ENCODE measurements at places on chromosomes 1 and 21.

- DNase-seq = no peak
Measured at GRCh38 chr1:233496993-233497392, 116.9 kb upstream of the KCNK1 start.

DNA sequence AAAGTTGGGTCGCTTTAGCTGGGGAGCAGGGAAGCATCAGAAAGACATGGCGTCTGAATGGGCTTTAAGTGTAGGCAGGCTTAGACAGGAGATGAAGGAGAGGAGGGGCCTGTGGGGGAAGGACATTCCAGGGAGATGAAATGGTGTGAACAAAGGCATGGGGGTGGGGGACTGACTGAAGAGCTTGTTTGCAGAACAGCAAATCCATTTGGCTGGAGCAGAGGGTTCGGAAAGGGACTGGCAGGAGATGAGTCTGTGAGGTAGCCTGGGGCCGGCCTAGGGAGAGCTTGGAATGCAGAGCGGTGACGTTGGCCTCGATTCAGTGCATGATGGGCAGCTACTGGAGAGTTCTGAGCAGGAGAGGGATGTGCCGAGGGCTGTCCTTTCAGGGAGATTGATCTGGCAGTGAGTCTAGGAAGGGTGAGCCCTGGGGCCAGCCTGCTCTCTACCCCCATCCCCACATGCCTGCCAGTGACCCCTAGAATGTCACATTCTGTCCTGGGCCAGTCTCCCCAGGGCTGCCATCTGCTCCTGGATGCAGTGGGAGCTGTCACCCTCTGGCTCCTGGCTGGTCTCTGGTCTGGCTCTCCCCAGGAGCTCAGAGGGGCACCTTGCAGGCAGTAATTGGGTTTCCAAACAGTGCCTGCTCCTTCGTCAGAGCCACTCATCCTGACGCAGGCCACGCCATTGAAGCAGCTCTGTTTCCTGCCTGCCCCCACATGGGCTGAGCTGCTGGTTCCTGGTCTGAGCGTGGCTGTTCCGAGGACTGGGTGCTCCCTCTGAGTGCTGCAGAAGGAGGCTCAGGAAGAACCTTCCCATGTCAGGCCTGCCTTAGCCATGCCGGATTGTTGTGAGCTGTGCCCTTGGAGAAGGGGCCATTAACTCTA is 22.3 kb upstream of the TMEM222 start:
- DNase-seq = peak; percentile 99

DNA sequence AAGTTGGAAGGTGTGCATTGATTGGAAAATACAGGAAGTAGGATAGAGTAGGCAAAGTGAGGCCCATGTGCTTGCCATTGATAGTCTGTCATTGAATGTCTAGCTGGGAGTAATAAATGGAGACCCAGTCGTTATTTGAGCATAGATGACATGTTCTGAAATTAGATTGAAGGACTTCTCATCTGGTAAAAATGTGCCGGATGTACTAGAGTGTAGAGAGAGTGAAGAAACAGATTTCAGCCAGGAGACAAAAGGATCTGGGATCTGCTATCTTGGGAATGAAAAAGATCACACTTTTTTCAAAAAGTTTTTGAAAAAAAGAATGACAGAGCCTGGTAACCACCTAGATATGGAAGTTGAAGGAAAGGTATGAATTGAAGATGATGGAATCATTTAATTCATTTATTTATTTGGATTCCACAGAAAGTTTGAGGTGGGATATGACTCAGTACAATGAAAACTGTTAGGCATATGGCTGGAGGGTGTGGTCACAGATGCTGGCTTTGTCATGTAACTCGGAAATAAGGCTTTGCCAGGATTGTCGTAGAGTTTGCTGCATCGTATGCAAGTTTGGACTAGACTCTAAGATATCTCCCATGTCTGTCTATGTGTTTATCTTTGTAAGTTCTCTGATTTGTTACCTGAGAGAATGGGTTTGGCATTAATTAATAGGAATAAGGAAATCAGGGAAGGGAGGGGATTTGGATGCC is 137.1 kb downstream of the PBX1 start:
- no peak for DNase-seq

GRCh38 chr1:41617336-41617735 is 132.9 kb upstream of the EDN2 start:
- no peak for DNase-seq

- DNase-seq = no peak
Measured at GRCh38 chr1:10888791-10889649, 92.6 kb upstream of the CASZ1 start.

DNA sequence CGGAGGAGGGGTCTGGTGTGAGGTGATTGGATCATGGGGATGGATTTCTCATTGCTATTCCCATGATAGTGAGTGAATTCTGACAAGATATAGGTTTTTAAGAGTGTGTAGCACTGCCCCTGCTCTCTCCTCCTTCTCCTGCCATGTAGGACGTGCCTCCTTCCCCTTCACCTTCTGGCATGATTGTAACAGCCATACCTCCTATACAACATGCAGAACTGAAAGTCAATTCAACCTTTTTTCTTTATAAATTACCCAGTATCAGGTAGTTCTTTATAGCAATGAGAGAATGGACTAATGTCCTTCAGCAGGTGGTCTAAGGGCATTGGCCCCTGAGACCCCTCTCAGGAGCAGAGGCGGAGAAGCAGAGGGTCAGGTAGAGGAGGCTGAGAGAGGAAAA is 168.7 kb upstream of the ETV3 start:
- no peak for DNase-seq
